Heart right ventricle (tissue), 16 donors: ENCODE measurements at places on chromosomes 2 and 18.

DNA sequence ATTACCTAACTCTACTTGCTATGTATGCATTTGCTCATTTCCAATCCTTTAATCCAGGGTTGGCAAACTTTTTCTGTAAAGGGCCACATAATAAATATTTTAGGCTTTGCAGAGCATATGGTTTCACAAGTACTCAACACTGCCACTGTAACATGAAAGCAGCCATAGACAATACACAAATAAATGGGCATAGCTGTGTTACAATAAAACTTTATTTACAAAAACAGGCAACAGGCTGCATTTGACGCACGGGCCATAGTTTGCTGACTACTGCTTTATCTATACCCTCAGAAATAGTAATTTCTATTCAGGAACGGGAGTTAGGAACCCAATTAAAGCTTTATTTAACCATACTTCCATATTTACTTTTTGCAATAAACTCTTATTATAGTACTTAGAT lies 138.7 kb downstream of the DHRS9 start:
- DNase-seq, result no peak

- no peak for DNase-seq
Measured at GRCh38 chr2:40639320-40639719, 187.4 kb upstream of the SLC8A1 start.

GRCh38 chr2:229901819-229902218 lies 20.0 kb downstream of the TRIP12 start:
- DNase-seq, result no peak

GRCh38 chr2:101566632-101567228 lies 91.8 kb upstream of the RFX8 start:
- DNase-seq, result no peak

- no peak for DNase-seq
Measured at GRCh38 chr18:10949655-10950054, 199.7 kb downstream of the PIEZO2 start.

DNA sequence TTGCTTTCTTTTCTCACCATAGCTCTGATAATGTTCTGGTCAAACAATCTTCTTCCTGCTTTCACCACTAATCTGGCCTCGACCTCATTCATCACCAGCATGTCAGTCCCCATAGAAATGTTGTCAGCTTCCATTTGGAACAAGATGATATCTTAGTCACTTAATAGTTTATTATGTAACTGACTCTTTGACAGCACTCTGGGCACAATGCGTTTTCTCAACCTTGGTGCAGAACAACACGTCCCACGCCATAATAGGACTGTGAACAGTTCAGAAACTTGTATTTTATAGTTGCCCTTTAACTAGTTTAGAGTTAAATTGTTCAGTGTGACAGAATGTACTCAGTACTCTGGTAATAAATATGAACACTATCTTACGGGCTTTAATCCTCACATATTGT lies 106.0 kb downstream of the MC4R start:
- DNase-seq, result no peak

- DNase-seq, result no peak
Measured at GRCh38 chr2:61233581-61233980, 71.6 kb downstream of the C2orf74 start.

DNA sequence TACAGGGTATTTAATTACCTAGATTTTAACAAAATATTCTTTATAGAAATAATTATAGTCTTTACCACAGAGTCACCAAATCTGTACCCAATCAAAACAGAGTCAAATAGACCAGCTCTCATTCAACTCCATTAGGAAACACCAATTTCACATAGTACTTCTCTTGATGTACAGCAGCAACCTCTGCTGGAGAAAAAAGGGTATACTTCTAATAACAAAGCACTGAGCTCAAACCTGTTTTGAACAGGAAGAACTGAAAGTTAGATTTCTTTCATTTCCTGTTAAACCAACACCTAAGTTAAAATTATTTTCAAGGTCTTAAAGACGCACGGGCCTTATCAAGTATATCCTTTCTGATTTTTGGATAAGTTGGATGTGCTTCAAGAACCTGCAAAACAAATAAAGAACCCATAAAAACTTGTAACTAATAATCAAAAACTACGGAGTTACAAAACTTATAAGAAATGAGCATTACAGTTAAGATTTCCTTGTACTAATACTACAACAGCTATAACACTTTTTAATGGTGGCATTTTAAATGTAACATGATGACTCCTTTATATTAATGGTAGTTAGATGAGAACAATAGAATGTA lies 79.0 kb downstream of the TTC21B start:
- DNase-seq, result no peak

DNA sequence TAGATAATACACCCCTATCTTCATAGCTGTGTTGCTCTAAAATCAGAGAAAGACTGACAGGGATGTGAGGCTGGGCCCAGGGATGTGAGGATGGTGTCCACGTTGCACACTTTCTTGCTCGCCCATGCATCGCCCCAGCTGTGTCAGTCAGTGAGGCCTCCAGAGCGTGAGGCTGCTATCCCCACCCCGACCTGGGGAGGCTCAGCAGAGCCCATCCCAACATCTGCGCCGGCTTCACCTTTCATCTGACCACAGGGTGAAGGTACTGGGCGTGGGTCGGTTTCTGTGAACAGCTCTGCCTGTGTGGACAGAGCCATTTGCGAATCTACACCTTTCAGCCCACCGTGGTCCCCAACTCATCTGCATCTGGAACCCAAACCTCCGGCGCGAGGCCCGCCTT lies 255.7 kb downstream of the HDAC4 start:
- no peak for DNase-seq

GRCh38 chr2:53985646-53986045 lies 14.9 kb upstream of the PSME4 start:
- DNase-seq, result no peak

GRCh38 chr2:105796131-105796638 lies 51.5 kb downstream of the NCK2 start:
- DNase-seq, result no peak

GRCh38 chr2:149651229-149651628 lies 63.7 kb upstream of the MMADHC start:
- DNase-seq, result no peak

GRCh38 chr2:109674894-109675534 lies 60.9 kb downstream of the SOWAHC start:
- no peak for DNase-seq

DNA sequence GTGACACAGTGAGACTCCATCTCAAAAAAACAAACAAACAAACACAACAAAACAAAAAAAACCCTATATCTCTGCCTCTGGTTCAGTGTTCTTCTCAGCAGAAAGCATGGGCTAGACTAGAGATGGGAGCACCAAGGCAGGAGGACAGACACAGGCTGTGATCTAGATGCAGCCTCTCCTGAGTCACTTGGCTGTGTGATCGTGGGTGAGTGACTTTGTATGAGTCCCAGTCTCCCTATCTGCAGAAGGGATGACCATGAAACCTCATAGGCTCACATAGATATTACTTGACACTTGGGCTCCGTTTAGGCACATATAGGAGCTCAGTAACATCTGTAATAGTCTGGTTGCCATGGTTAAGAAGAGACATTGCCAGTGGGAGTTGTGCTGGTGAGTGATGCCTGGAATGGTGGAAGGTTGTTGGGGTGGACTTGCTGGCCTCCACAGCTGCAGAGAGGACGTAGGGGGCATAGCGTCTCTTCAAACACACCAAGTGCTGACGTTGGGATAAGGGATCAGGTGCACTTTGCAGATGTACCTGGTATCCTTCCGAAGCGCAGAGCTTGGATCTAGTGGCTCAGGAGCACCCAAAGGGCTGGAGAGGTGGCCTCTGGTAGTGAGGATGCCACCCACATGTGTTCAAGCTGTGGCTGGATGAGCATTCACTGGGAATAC lies 318.9 kb upstream of the HS6ST1 start:
- no peak for DNase-seq

DNA sequence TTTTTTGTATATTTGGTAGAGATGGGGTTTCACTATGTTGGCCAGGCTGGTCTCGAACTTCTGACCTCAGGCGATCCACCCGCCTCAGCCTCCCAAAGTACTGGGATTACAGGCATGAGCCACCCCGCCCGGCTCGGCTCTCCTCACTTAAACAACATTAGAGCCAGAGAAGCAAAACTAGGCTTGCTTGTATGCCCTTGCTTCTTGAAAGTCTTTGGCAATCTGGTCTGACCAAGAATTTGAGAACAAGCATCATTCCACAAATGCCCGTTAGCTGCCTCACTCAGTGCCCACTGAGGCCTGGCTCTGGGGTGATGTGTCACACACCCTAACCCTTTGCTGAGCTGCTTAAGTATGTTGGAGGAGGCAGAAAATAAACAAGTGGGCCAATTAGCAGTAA lies 33.5 kb downstream of the SOWAHC start:
- DNase-seq, result no peak

GRCh38 chr2:38178119-38178518 lies 102.2 kb upstream of the CYP1B1 start:
- DNase-seq, result no peak

DNA sequence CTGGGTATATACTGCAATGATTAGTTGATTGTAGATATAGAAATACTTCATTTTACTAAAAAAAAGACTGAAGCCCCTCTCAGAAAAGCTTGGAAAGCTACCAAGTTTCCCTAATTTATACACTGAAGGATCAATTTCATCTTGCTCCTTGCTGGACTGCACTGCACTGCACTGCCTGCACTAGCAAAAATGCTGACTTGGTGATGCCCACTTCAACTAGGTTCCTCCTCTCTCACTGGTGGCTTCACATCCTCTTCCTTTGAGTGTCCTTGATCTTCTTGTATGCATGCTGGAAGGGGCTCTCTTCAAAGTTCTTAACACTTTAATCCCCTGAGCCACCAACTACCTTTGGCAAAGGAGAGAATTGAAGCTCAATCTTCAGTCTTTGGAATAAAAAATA lies 31.7 kb upstream of the ITPRID2 start:
- no peak for DNase-seq

- DNase-seq, result no peak
Measured at GRCh38 chr2:54955358-54956110, 94.7 kb downstream of the RTN4 start.

DNA sequence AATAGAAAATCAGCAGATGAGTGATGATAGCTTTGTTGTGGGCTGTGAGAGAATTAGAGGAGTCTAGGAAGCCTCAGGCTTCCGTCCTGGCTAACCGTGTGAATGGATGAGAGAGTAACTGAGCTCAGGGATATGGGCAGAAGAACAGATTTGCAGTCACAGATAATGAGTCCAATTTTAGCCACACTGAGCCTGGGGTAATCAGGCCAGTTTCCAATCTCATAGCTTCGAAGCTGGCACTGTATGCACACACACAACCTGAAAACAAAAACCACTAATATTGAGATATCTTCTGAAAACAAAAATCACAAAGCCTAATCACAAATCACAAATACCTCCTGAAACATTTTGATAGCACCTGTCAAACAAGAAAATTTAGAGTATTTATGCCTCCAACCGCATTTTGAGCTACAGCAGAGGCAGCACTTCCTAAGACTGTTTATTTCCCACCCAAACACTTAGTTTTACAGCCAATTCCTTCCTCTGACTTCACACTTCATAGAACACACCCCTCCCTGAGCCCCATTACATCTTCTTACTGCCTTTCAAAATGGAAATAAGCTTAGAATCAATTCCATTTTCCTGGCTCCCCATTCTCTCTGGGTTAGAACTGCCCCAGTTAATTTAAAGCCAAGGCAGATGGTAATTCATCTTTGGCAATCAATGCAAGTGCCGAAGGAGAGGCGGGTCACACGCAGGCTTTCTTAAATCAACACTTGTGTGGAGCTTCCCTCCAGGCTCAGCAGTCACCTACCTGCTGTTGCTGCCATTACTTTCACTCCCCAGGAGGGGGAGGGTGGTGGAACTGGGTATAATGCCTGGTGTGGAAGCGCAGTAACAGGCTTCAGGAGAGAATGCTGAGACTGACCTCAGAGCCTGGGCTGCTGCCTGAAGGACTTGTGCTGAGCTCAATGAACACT lies 18.9 kb downstream of the TTR start:
- DNase-seq, result no peak

- no peak for DNase-seq
Measured at GRCh38 chr2:98474979-98475632, 30.4 kb downstream of the INPP4A start.

GRCh38 chr2:143877056-143877455 lies 642.9 kb downstream of the ZEB2 start:
- DNase-seq, result no peak

GRCh38 chr18:36752929-36753865 lies 75.6 kb downstream of the TPGS2 start:
- no peak for DNase-seq

DNA sequence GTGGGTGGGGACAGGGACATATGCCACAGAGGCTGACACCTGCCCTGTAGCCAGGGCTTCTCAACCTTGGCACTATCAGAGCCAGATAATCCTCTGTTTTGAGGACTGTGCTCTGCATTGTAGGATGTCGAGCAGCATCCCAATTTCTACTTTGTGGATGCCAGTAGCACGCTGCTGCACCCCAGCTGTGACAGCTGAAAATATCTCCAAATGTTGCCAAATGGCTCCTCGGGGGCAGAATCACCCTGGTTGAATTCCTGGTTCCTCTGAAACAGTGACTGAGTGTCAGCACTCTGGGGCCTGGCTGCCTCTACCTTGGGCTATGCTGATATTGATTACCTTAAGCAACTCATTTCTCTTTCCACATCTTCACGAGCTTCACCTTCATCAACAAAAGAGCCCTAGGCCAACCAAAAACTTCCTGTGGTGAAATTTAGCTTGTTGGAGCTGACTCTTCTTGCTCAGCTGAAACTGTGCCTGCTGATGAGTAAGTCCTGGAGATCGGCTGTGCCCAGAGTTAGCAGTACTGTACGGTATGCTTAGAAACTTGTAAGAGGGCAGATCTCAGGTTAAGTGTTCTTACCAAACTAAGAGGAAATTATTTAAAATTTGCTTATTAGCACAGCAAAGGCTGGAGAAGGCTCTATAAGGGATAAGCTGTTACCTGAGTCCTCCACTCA lies 138.1 kb downstream of the SEPTIN10 start:
- DNase-seq, result no peak

GRCh38 chr2:100484390-100484789 lies 14.1 kb downstream of the NMS start:
- DNase-seq, result no peak

DNA sequence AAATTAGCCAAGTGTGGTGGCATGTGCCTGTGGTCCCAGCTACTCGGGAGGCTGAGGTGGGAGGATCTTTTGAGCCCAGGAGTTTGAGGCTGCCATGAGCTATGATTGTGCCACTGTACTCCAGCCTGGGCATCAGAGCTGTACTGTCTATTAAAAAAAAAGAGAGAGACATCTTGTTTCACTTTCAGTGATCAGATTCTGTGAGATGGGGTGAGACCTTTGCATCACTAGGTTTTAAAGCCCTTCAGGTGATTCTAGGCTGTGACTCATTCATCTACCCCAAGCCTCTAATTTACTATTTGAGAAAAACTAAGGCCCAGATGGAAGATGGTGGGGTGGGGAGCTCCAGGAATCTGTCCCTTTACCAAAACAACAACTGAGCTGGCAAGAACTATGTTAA lies 7.1 kb downstream of the C2orf92 start:
- no peak for DNase-seq

DNA sequence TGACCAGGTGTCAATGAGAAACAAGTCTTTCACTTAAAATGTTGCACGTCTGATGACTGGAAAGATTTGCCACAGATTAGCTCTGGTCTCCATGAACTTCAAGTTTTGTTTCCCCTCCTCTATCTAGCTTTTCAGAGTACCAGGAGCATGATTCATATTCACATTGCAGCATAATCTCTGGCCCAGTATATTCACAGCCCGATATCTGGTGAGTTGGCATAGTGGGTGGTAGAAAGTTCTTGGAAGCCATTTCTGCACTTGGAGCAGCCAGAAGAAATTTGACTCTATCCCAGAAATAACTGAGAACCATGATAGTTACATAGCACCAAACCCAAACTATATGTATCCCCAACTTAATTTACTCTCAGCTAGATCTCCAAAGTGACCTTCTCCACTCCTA lies 503.9 kb downstream of the PID1 start:
- no peak for DNase-seq
